Activated T-helper 1 cell treated with anti-CD3 and anti-CD28 coated beads, Interleukin-12 subunit alpha, Interleukin-12 subunit beta, Interleukin-2, Interleukin-4 antibody, amounts not matched to agents 30 ng/mL and 10 ng/mL and 1 ng/mL, durations not matched to agents 14 hours and 24 hours and 36 hours (primary cell): ENCODE measurements at places on chromosomes 1 and 21.

DNA sequence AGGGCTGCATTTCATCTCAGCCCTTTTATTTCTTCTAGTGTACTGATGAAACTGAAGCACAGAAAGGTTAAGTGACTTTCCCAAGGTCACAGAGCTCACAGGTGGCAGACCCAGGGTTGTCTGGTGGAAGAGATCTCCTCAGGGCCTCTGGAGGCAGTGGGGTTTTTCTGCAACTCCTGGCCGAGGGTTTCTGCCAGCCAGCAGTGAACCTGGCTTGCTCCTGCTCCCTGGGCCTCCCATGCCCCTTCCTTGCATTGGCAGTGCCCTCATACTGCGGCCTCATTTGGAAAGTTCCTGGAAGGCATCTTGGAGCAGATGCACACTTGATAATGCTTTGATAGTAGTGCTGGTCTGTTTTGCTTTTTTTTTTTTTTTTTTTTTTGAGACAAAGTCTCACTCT lies 7.7 kb downstream of the GALNT2 start:
- no peak for DNase-seq
- H3K27ac ChIP-seq: no peak overlapping the region
- H3K4me1 ChIP-seq: peaks cover 62% of the 10 kb centered on the region

DNA sequence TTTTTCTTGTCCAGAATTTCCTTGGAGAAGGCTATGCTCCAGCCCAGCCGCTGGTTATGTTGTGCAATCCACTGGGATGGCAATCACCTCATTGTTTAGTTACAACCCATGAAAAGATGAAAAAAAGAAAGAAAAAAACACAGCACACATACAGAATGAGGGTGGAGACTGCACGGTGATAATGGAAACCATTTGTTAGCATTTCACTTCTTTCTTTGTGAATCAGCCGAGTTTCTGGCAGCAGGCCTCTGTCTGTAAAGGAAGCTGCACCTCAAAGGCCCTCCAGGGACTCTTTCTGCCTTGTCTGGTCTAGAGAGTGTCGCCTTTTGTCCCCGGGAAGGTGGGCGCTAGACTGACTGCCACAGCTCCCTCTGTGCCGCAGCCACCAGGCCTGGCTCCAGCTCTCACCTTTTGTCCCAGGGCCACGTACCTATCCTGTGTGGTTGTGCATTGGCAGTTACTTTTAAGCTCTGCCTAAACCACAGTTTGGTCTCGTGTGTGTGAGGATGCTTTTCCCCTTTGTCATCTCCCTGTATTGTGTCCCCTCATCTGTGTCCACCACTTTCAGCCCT lies 35.6 kb downstream of the NGF start:
- H3K4me3 ChIP-seq: no peak overlapping the region
- no peaks in the 10 kb centered on the region for H3K4me1 ChIP-seq
- H3K27me3 ChIP-seq: peaks cover 5% of the 10 kb centered on the region
- DNase-seq: no peak

GRCh38 chr1:69673321-69673720 lies 105.6 kb downstream of the LRRC7 start:
- no peak overlapping the region for H3K4me3 ChIP-seq
- H3K27ac ChIP-seq: no peak overlapping the region
- H3K4me1 ChIP-seq: no peaks in the 10 kb centered on the region

- H3K4me1 ChIP-seq: no peaks in the 10 kb centered on the region
- H3K36me3 ChIP-seq: no peaks in the 10 kb centered on the region
- no peaks in the 10 kb centered on the region for H3K27me3 ChIP-seq
- no peak overlapping the region for H3K4me3 ChIP-seq
Observed at GRCh38 chr21:40658311-40658710, 188.6 kb downstream of the DSCAM start.

DNA sequence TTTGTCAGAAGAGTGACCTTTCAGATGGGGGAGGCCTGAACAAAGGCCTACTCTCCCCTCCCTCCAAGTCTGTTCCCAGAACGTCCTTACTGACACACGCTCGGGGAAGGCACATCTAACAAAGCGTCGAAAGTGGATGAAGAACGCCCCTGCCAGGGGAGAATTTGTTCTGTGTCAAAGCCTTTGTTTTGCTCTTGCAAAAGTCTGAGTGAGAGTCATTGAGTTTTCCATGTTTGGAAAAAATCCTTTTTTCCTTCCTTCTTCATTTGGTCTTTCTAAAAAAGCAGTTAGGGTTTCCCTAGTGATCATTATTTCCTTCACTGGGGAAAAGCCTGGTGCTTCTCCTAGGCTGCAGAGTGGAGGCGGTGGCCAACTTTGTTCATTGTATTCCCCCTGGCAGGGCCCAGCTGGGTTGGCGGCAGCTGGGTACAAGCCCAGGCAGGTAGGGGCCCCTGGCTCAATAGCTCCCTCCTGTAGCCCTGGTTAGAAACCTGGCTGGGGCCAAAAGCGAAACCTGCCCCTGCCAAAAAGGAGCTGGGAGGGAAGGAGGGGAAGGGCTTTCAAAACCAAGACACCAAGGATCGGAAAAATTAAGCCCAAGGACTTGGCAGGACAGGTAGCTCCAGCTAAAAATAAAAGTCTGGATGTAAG lies 81.1 kb downstream of the ITPKB start:
- H3K27me3 ChIP-seq: no peaks in the 10 kb centered on the region
- DNase-seq: no peak
- H3K27ac ChIP-seq: no peak overlapping the region
- peaks cover 16% of the 10 kb centered on the region for H3K36me3 ChIP-seq

- H3K4me1 ChIP-seq: peaks cover 12% of the 10 kb centered on the region
- no peak overlapping the region for H3K27ac ChIP-seq
- H3K36me3 ChIP-seq: peaks cover 5% of the 10 kb centered on the region
- no peak for DNase-seq
- H3K27me3 ChIP-seq: peaks cover 49% of the 10 kb centered on the region
Observed at GRCh38 chr1:8023287-8023994, 2.7 kb downstream of the ERRFI1 start.

GRCh38 chr1:92366040-92366395 lies 67.2 kb downstream of the RPAP2 start:
- H3K27ac ChIP-seq: peak overlapping the region; percentile 76
- H3K4me1 ChIP-seq: peaks cover 58% of the 10 kb centered on the region
- peak overlapping the region; percentile 3 for H3K4me3 ChIP-seq
- peaks cover 44% of the 10 kb centered on the region for H3K36me3 ChIP-seq
- H3K27me3 ChIP-seq: no peaks in the 10 kb centered on the region

DNA sequence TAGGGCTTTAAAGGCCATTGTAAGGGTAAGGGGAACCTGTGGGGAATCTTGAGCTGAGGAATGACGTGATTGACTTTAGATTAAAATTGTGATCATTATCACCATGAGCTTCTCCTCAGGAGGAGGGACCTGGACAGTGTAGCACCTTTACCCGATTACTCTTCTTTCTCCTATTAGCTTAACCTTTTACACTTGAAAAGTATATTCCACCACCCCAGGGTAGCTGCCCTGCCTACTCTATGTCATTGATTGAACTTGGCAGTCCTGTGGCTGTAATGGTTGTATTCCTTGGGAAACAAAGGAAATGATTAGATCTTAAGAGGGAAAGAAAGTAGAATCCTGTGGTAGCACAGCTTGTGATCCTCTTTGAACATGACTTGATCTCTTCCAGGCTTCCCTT lies 47.7 kb downstream of the CACHD1 start:
- no peak overlapping the region for H3K27ac ChIP-seq
- no peaks in the 10 kb centered on the region for H3K4me1 ChIP-seq
- DNase-seq: no peak

- H3K4me1 ChIP-seq: peaks cover 14% of the 10 kb centered on the region
- no peak for DNase-seq
- no peak overlapping the region for H3K4me3 ChIP-seq
- peaks cover 13% of the 10 kb centered on the region for H3K27me3 ChIP-seq
- no peak overlapping the region for H3K27ac ChIP-seq
- no peaks in the 10 kb centered on the region for H3K36me3 ChIP-seq
Observed at GRCh38 chr1:232558954-232559353, 71.0 kb downstream of the SIPA1L2 start.

DNA sequence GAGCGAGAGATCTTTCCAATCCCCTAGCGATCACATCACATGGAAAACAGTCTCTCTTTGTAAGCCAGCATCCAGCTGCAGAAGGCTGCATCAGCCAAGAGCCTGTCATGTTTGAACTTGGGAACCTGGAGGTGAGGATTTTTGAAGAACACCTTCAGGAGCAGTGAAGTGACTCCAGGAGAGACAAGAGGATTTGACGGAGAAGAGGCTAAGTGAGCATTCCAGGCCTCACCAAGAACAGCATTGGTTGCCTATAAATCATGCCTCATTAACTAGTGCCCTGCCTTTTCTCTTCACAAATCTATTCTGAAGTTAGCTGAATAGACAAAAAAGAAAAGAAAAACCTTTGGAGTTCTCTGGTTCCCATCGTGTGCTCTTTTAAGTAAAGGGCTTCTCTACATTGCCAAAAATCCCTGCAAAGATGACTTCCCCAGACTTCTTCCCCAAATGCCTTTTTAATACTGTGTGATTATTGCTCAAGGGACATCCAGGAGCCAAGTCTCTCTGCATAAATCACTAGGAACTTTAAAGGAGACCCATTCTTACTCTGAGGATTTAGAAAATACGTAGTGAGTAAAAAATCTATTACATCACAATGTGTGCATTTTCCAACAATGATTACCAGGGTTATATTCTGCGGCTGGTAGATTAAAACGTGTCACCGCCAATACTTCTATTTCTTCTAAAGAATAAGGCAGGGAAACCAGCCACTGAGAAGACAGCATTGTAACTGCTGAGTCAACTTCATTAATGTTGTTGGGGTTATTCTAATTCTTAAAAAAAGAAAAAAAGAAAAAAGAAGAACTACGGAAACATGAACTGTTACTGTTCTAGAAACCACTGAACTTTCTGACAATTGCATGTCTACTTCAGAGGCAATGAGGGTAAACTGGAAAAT lies 95.2 kb downstream of the KIF14 start:
- no peaks in the 10 kb centered on the region for H3K36me3 ChIP-seq
- no peak overlapping the region for H3K27ac ChIP-seq
- no peaks in the 10 kb centered on the region for H3K27me3 ChIP-seq
- no peak overlapping the region for H3K4me3 ChIP-seq
- no peak for DNase-seq

DNA sequence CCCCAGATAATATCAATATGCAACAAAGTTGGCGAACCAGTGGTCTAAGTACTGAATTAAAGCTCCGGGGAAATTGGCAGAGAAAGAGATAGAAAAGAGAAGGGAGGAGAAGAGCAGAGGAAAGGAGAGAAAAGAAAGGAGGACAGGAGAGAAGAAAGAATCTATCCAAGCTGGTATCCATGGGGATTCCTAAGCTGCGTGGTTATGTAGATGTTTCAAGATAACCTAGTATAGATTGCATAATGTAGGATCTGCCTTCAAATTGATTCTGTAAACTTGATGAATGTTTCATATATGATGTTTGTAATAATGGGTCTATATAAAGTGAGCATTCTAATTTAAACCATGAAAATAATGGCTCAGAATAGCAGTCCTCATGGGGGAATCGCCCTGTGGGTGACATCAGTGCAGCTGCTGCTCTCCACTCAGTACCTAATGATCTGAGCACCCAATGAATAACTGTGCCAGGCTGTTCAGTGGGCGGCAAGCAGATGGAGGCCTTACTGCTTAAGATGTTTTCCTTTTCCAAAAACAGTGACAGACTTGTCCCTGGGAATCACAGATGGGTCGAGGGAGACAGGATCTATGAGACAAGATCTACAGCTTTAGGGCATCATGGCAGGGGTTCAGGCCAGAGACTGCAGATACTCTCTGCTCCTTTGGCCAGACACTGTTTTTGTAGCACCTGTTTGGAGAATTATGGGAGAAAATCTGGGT lies 78.0 kb downstream of the LAMC2 start:
- no peaks in the 10 kb centered on the region for H3K36me3 ChIP-seq
- no peak overlapping the region for H3K4me3 ChIP-seq
- no peak for DNase-seq
- peaks cover 20% of the 10 kb centered on the region for H3K27me3 ChIP-seq
- H3K4me1 ChIP-seq: no peaks in the 10 kb centered on the region
- H3K27ac ChIP-seq: no peak overlapping the region

DNA sequence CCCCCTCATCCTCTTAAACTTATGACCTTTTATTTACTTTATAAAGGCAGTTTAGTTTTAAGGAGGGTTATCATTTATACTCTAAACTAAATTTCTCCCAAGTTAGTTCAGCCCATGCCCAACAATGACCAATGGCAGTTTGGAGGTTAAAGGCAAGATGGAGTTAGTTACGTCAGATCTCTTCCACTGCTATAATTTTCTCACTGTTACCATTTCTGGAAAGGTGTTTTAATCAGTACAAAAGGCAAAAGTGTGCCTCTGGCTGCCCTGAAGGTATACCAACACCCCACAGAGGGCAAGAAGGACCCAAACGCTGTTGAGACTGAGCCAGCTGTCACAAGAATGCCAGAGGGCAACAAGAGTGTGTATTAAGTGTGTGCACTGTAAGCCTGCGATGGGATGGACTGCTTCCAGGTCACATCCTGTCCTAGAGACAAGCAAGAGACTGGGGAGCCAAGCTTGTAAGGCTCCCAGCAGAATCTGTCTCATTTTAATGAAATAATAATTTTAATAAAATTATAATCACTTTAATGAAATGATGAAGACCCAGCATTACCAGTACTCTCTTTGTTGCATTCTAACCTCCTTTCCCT lies 32.5 kb upstream of the FAM89A start:
- DNase-seq: no peak
- H3K36me3 ChIP-seq: no peaks in the 10 kb centered on the region
- no peaks in the 10 kb centered on the region for H3K4me1 ChIP-seq
- H3K27me3 ChIP-seq: peaks cover 11% of the 10 kb centered on the region
- no peak overlapping the region for H3K4me3 ChIP-seq

- H3K36me3 ChIP-seq: peaks cover 4% of the 10 kb centered on the region
- no peak overlapping the region for H3K27ac ChIP-seq
- H3K27me3 ChIP-seq: no peaks in the 10 kb centered on the region
- DNase-seq: no peak
Observed at GRCh38 chr1:193457676-193458075, 271.3 kb upstream of the B3GALT2 start.

GRCh38 chr21:16711757-16712156 lies 801.1 kb upstream of the CXADR start:
- H3K27me3 ChIP-seq: no peaks in the 10 kb centered on the region
- no peak for DNase-seq
- H3K4me1 ChIP-seq: no peaks in the 10 kb centered on the region
- no peaks in the 10 kb centered on the region for H3K36me3 ChIP-seq
- no peak overlapping the region for H3K4me3 ChIP-seq

DNA sequence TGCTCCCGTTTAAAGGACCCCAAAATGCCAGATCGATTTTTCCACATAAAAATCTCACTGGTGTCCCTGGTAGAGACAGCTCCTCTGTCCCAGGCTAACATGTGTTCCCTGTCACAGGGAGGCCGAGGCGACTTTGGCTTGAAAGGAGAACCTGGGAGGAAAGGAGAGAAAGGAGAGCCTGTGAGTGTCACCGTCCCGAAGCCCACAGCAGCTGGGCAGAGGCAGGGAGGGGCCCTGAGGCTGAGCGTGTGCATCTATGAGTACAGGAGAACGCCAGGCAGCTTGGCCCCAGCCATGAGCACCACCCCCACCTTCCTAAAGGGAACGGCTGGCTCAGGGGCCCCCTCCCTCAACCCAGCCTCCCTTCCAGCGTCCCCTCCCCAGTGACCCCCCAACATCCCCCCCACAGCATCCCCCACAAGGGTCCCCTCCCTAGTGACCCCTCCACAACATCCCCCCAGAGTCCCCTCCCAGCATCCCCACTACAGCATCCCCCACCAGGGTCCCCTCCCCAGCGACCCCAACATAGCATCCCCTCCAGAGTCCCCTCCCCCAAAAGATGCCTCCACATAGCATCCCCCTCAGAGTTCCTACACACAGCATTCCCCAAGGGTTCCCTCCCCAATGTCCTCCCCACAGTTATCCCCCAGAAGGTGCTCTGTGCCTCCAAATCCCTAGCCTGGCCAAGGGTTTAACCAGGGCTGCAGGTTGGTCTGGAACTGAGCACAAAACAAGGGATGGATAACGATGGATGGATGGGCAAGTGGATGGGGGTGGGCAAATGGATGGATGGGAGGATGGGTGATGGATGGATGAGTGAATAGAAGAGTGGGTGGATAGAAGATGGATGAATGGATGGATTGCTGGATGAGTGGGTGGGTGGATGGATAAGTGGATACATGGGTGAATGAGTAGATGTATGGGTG lies 25.1 kb downstream of the COL6A2 start:
- no peak for DNase-seq
- H3K27ac ChIP-seq: no peak overlapping the region
